AG04449 (cell line): ENCODE measurements at places on chromosomes 4 and X.

DNA sequence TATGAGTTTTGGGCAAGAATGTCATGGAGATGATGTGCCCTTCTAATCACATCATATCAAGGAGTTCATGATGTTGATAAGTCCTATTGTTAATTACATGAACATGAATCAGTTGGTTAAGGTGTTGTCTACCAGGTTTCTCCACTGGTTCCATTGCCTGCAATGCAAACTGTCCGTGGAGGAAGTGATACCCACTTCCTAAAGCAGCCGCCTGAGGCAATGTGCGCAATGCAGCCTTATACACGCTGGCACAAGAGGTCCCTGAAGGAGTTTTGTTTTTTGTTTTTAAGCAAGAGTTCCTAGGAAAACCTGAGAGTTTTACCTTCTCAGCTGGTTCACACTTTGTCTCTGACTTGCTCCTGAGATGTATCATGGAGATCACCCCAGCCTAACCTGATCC lies 5.9 kb upstream of the GPKOW start:
- no peak for DNase-seq

DNA sequence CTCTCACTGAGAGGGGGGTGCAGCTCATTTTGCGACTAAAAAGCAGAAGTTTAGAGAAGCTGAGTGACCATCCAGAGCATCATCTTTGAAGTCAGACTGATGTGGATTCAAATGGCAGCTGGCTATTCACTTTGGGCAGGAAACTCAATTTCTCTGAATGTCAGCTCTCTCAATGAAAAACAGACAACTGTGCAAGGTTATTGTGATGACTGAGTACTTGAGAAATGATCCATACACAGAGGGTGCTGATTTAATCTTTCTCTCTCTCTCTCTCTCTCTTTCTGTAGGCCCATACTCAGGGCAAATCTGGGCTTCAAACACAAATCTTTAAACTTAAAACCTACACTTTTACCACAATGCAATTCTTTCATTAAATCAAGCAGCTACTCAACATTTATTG lies 185.8 kb upstream of the SLIT2 start:
- DNase-seq, result no peak

GRCh38 chr4:121794505-121795188 lies 6.5 kb upstream of the EXOSC9 start:
- DNase-seq, result no peak

DNA sequence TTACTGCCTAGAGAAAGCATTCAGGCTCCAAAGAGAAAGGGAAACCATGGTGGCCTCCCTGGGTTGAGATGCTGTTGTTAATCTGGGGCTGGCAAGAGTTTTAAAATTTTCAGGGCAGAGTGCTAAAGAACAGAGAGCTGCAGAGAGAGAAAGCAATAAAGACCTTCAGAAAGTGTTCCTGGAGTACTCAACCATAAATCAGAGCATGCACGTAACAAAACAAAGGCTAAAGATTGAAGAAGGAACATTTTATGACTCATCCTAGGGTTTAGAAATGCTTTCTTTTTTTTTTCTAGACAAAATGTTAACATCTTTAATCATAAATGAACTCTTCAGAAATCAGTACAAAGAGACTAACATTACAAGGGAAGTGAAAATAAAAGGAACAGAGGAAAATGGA lies 562.3 kb upstream of the NDST4 start:
- DNase-seq, result no peak

DNA sequence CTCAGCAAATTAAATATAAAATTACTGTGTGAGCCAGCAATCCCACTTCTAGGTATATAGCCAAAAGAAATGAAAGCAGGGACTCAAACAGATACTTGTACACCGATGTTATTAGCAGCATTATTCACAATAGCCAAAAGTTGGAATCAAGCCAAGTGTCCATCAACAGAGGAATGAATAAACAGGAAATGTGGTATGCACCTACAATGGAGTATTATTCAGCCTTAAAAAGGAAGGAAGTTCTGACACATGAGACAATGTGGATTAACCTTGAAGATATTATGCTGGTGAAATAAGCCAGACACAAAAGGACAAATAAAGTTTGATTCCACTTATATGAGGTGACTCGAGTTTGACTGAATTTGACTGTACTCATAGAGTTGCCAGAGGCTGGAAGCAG lies 108.3 kb upstream of the DUSP21 start:
- DNase-seq, result no peak

DNA sequence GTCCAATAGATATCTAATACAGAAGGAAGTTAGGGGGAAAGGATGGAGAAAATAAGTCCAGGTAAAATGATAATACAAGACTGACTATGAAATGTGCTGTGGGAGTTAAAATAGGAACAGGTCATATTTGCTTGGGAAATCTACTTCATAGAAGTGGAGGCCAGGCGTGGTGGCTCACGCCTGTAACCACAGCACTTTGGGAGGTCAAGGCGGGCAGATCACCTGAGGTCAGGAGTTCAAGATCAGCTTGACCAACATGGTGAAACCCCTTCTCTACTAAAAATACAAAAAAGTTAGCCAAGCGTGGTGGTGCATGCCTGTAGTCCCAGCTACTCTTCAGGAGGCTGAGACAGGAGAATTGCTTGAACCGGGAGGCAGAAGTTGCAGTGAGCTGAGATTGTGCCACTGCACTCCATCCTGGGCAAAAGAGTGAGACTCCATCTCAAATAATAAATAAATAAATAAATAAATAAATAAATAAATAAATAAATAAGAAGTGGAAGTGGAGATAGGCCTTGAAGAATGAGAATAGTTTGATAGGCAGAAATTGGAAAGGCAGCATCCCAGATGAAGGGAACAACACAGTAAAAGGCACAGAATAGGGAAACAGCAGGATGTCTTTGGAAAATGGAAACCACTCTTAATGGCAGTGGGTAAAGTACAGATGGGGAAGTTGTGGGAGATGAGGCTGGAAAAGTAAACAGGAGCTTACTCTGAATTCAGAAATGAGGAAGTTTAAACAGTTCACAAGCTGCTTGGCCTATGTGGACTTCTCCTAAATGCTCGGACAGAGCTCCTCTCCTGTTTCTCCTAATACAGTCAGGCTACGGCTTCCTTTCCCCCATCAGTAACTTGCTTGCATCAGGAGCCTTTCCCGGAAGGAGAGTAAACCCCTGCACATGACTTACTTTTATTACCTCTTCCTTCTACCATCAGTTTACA lies 15.1 kb upstream of the GK start:
- DNase-seq, result no peak

GRCh38 chr4:102007959-102008425 lies 217.5 kb downstream of the BANK1 start:
- DNase-seq, result no peak
